ENCODE measurements at places on chromosomes 7 and 10. TPM values are rescaled to one million over a fixed set of nuclear protein-coding genes. Genes with fewer than 3 reads are reported as not detected.

- no peak for DNase-seq
Measured at GRCh38 chr10:74685564-74685963, 140.8 kb upstream of the KAT6B start.

GRCh38 chr7:104694710-104695109, 319.3 kb upstream of the KMT2E start:
- no peak for DNase-seq

OGDH gene
- 86.9 TPM for polyA plus RNA-seq

- DNase-seq: no peak
Measured at GRCh38 chr7:131546126-131546525, 10.3 kb downstream of the PODXL start.

DNA sequence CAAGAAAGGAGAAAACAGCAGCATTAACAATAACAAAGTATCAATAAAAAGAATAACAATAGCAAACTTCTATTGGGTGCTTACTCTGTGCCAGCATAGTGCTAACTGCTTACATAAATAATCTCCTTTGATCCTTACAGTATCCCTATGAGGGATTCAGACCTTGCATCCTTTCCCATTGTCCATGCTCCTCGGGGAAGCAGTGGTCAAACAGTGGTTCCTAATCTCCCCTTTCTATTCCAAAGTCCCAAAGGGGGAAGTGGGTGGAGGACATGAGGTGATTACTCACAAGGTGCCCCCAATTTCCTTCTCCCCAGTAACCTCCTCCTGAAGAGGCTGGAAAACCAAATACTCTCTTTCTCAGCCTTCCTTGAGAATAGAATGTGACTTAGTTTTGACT, 22.0 kb upstream of the MSMB start:
- no peak for DNase-seq

DNA sequence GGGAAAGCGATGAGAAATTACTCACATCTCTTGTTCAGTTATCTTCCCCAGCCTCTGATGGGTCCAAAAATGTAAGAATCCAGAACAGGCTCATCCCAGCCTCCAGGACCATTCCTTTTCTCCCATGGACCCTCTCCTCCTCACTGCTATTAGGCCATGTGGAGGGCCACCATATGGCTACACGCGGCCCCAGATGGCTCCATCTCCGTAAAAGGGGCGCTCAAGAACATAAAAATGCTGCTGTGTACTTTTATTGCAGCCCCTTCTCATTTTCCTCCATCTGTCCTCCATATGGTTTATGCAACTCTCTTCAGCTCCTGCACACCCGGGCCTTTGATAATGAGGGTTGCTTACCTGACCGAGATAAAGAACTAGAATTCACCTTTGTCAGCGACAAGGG, 166.2 kb downstream of the RAPGEF5 start:
- no peak for DNase-seq

GRCh38 chr10:24756283-24756682, 32.6 kb upstream of the ARHGAP21 start:
- DNase-seq: no peak

- DNase-seq: no peak
Measured at GRCh38 chr10:43921478-43921877, 272.8 kb upstream of the ZNF32 start.

GRCh38 chr10:100286051-100287033, at the start of gene BLOC1S2:
TSS of gene BLOC1S2 (minus strand) at chr10:100286680. CDS start at chr10:100286659, 21 bp downstream.
- peak; percentile 73 for DNase-seq

GRCh38 chr7:112887337-112887736, 97.1 kb upstream of the TMEM168 start:
- DNase-seq: no peak

DNA sequence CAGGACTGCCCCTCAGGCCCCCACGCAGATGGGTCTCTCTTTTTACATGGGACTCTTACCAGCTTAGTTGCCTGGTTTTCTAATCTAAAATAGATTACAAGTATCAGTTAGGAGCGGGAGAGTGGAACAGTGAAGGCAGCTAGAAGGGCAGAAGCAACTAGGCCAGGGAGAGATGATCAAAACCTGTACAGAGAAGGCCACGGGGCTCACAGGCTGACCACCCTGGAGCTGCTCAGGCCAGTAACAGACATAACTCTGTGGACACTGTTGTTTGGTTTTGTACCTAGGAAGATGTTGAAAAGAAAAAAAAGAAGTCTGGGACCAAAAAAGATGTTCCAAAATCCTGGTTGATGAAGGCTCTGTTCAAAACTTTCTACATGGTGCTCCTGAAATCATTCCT, 16.5 kb downstream of the ABCC2 start:
- no peak for DNase-seq
